Non-pigmented ciliary epithelial cell (primary cell): ENCODE measurements at places on chromosomes 1 and 21.

- no peak for DNase-seq
Observed at GRCh38 chr1:20078711-20079110, 8.7 kb downstream of the PLA2G5 start.

DNA sequence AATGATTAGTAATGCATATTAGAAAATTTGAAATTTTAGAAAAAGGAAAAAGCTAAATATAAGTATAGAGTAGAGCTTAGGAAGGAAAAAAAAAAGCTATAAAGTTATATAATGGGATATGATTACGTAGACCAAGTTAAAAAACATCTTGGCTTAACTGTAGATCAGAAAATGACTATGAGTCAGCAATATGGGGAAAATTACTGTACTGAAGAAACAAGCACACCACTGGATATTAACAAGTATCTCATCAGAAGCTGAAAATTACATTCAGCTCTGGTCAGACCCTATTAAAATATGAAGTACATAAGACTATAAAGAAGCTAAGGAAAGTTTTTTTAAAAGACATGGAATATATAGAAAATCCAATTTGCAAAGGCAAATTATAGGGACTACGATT is 19.5 kb downstream of the DNAJC8 start:
- DNase-seq, result no peak

GRCh38 chr1:233448109-233448689 is 120.7 kb downstream of the MAP3K21 start:
- no peak for DNase-seq

DNA sequence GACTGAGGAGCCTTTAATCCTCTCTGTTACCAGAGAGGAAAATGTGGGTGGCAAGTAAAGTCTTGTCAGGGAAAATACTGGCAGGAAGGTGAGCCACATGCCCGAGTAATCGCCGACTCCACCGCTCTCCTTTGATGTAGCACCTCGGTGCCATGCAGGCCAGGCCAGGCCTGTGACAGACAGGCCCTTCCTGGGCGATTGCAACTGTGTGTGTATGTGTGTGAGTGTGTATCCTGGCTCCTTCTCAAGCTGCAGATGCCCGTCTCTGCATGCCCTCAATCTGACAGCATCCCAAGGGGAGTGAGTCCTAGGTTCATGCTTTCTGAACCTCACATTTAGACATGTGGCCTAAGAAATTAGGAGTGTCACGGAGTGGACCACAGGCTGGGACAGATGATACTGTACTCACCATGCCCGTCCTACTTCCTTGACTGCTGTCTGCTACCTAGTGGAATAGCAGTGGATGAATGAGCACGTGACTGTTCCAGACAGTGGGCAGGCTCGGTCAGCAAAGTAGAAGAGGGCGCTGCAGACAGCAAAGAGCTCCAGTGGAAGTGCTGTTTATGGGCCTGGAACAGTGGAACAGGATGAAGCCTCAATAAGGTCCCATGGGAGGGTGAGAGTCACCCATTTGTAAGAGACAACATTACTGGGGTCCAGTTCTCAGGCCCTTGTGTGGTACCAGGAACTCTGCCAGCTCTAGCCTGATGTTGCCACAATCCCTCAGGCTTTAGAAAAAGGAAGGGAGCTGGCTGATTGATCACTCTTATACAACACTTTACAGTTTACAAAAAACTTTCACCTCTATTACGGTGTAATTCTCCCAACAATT is 25.3 kb downstream of the SERTAD4 start:
- DNase-seq, result no peak

DNA sequence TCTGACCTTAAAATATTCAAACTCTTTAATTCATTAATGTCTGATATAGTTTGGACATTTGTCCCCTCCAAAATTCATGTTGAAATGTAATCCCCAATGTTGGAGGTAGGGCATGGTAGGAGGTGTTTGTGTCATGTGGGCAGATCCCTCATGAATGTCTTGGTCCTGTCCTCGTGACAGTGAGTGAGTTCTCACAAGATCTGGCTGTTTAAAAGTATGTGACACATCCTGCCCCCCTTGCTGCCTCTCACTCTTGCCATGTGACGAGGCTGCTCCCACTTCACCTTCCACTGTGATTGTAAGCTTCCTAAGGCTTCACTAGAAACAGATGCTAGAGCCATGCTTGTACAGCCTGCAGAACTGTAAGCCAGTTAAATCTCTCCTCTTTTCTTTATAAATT is 21.3 kb upstream of the FBXO28 start:
- DNase-seq, result no peak

DNA sequence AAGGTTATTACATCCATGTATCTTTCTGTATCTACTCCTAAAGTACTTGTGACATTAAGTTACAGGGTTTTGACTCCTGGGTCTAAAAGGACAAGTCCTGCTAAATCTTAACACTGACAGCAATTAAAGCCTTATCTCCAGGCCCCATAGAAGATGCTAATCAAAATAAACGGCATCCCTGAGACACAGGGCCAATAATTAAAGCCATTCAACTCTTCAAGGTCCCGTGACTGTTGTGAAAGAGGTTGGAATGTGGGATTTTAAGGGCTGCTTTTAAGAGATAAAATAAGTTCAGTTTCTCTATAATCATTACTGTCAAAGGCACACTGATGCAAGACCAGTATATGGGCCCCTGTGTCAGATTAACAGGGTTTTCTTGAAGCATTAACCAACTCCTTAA is 8.3 kb downstream of the DNAI4 start:
- DNase-seq, result no peak

GRCh38 chr1:159849626-159850366 is 12.7 kb downstream of the VSIG8 start:
- no peak for DNase-seq

- no peak for DNase-seq
Observed at GRCh38 chr1:12711536-12711935, 4.4 kb upstream of the AADACL3 start.

- no peak for DNase-seq
Observed at GRCh38 chr1:98914547-98914946, 90.1 kb downstream of the PLPPR5 start.

GRCh38 chr1:91015794-91016550 is 5.9 kb downstream of the ZNF644 start:
- no peak for DNase-seq

- no peak for DNase-seq
Observed at GRCh38 chr1:47931395-47931794, 65.8 kb downstream of the TRABD2B start.
